SK-MEL-5 (cell line): ENCODE measurements at places on chromosomes 5 and 9.

DNA sequence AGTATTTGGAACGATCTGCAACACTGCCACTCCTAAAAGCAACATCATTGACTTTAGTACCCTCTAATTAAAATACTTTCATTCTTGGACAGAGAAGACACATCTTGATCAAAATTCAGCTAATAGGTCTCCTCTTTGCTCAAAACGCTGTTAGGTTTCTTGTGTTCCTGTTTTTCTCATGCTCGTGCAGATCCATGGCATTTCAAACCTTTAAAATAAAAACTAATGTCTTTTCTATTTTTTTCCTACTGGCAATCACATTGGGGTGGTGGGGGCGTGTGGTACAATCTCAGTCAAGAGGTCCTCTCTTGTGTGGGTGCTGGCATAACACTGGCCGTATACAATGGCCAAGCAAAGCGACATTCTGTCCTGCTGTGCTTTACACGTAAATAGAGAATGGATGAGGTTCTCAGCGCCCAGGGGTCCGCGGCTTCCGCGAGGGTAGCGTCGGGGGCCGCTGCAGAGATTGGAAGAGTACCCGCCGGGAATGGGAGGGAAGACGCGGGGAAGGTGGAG is 315 bp upstream of the GPR150 start:
- DNase-seq: no peak

GRCh38 chr9:82456642-82457041 is 468.1 kb downstream of the SPATA31D1 start:
- DNase-seq: no peak

GRCh38 chr5:93406971-93407401 is 174.0 kb downstream of the NR2F1-AS1 start:
- no peak for DNase-seq

DNA sequence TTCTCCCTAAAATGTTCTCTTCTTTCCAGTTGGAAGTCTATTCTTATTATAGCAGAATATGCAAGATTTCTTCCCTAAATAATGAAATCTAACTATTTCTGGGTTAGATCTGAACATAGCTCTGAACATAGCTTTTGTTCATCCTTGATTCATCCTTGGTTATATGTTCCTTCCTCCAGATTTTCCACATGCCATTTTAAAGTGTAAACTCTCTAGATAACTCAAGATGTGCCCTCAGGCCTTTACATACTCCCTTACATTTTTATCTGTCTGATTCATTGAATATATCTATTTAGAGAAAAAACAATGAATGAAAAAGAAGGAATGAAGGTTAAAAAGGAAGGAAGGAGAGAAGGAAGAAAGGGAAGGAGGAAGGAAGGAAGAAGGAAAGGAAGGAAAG is 100.9 kb downstream of the FBXO38 start:
- DNase-seq: no peak

DNA sequence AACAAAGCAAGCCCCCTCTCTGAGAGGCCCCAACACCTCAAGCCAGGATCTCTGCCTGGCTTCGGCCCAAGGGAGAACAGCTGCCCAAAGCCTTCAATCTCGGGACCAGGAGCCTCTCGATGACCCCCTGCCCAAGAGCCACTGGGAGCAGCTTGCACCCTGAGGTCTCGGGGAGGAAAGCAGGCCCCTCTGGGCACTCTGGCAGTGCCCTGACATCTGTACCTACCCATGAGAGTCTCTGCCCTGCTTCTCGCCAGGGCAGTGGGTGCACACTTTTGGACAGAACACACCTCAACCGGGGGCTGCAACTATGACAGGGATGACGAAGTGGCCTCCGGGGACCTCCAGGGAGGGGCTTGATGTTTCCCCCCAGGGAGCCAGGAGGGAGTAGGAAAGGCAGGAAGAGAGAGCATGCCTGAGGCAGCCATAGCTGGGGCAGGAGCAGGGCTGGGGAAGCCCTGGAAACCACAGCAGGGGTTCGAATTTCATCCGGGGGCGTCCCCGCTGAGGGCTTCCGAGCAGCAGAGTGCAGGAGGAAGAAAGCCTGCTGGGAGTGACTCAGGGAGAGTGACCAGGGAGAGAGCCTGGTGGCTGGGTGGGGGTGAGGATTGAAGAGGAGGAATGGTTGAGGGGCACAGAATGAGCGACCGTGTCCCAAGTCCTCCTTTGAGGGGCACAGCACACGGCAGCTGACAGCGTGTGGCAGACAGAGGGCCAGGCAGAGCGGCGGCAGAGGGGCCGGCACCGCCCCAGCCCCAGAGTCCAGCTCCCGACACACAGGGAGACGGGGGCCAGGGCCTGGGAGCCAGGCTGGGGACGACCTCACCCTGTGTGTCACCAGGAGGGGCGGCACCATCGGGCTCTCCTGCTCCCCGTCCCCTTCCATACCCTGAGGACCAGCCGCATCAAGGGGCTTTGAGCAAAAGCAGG is 1.8 kb downstream of the LPCAT1 start:
- DNase-seq: no peak

- no peak for DNase-seq
These were observed 787.7 kb upstream of the CDH6 start for GRCh38 chr5:30405821-30406220.
